ENCODE measurements at places on chromosomes 1 and 21.

DNA sequence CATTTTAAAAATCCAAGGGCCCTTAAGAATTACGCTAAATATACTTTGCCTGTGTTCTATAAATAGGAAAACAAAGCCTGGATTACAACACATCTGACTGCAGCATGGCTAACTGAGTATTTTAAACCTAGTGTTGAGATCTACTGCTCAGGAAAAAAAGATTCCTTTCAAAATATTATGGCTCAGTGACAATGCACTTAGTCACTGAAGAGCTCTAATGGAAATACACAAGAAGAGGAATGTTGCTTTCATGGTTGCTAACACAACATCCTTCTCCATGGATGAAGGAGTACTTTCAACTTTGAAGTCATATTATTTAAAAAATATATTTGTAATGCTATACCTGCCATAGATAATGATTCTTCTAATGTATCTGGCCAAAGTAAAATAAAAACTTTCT is 248.3 kb upstream of the NEGR1 start:
- no peak for DNase-seq

GRCh38 chr21:35991131-35991530 is 69.2 kb downstream of the SETD4 start:
- no peak for DNase-seq

DNA sequence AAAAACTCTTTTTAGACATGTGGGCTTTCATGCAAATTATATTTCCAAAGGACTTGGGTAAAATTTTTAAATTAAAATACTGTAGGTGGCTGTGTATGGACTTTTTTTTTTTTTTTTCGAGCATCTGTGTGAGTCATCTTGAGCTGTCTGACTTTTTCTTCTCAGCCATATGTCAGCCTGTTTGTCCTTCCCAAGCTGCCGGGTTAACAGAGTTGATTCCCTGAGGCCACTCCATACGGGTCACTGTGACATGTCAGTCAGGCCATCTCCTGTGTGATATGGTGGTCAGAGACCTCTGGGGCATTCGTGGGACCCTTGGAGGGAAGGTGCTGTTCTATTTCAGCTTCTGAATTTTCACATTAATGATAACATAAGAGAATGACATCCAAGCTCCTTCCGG is 148.3 kb downstream of the KCNJ6 start:
- no peak for DNase-seq

DNA sequence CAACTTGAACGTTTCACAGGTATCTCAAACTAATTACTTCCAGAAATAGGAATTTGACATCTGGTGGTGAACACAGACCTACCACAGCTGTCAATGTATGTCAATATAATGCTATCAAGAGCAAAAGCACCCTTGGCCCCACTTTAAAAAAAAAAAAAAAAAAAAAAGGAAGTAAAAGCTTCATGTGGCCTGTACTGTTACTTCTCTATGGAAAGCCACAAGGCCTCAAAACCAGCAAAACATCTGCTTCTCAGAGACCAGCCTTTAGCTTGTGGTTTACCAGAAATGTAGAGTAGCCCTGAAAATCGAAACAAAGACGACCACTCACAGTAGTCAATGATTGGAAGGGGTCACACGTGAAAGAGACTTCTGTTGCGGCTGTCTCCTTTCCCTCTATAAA is 109.6 kb downstream of the SLC45A1 start:
- peak; percentile 85 for DNase-seq

DNA sequence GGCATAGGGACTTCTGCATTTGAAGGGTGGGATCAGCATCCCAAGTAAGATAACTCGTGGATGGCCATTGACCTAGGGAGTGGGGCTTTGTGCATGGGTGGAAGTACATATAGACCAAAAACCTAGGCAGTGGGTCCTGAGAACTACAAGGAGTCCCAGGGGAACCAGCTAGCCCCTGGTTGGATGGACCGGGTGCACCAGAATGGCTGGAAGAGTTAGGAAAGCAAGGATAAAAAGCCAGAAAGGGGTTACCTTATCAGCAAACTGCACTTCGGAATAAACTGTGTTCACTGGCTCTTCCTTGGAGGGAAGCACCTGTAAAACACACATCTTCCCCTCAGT is 26.6 kb upstream of the SLAMF6 start:
- no peak for DNase-seq

DNA sequence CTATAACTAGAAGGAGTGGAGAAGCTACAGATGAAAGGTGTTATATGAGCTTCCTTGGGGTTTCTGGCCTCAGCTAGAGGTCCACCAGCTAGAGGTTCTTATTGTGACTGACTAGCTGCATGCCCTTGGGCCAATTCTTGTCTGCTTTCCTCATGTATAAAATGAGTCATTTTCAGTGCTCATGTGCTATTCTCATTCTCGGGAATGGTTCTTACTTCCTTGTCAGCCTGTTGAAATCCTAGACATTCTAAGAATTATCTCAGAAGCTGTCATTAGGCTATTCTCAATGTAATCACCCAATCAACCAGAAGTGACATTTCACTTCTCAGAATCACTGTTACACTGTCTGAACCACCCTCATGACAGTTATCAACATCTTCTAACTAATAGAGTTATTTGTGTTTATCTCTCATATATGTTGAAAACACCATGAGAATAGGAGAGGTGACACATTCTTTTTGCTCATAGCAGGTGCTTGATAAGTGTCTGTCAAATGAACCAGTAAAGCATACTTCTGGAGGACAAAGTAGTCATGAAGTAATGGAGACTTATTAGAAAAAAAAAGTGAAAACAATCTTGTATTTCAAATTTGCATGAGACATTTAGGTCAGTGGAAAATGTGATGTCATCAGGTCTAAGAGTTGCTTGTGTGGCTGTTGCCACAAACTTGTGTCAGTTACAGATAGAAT is 122.8 kb upstream of the IVNS1ABP start:
- peak; percentile 25 for DNase-seq

DNA sequence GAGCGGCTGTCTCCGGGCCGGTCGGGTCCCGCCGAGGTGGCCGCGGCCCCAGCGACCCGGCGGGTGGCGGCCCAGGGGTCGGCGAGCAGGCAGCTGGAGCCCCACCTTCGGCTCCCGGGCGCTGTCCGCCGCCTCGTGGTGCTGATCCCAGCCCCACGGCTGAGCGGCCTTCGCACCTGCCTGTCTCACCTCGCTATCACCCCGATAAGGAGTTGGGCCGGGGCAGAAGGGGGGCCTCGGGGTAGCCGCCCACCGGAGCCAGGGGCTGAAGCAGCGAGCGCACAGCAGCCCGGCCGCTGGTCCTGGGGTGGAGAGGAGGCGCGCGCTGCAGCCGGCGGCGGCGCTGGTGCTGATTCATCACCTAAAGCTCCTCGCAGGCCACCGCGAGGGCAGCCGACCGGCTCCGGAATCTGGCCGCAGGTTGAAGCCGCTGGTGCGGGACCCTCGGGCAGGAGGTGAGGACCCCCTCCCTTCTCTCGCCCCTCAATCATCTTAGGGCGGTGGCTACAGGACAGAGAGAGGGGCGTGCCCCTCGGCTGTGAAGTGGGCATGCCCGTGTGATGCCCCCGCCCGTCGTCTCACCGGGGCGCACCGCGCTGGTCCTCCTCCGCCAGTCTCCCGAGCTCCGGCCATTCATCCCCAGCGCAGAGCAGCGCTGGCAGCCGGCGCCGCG is 575 bp downstream of the TRIM67 start:
- DNase-seq, result peak; percentile 22

- no peak for DNase-seq
Measured at GRCh38 chr1:6239950-6240768, 3.8 kb upstream of the HES3 start.

DNA sequence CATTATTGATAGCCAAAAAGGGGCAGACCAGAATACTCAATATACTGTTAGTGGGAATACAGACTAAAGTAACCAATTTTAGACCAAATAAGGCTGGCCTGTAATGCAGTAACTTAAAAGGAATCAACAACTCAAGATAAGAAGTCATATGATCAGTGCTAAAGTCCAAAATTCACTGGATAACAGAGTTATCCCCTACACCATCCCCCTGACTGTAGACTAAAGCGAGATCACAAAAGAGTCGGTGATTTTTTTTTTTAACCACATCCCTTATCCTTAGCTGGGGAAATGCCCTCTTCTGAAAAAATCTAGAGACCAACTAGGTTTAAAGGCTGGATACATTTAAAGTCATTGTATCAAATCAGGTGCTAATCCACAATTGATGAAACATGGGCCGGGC is 7.7 kb downstream of the UBR4 start:
- no peak for DNase-seq

GRCh38 chr1:160711602-160712311 is at the start of gene CD48:
Gene CD48 (minus strand): TSS chr1:160711822. CDS start chr1:160711763, 59 bp downstream.
- peak; percentile 69 for DNase-seq

GRCh38 chr1:96487971-96488370 is 233.6 kb upstream of the PTBP2 start:
- no peak for DNase-seq

- DNase-seq, result no peak
Measured at GRCh38 chr1:21537932-21538630, 28.9 kb downstream of the ALPL start.

GRCh38 chr1:43303471-43304313 is 2.9 kb downstream of the TIE1 start:
- no peak for DNase-seq

- DNase-seq, result no peak
Measured at GRCh38 chr1:21894034-21894881, 42.9 kb downstream of the HSPG2 start.

DNA sequence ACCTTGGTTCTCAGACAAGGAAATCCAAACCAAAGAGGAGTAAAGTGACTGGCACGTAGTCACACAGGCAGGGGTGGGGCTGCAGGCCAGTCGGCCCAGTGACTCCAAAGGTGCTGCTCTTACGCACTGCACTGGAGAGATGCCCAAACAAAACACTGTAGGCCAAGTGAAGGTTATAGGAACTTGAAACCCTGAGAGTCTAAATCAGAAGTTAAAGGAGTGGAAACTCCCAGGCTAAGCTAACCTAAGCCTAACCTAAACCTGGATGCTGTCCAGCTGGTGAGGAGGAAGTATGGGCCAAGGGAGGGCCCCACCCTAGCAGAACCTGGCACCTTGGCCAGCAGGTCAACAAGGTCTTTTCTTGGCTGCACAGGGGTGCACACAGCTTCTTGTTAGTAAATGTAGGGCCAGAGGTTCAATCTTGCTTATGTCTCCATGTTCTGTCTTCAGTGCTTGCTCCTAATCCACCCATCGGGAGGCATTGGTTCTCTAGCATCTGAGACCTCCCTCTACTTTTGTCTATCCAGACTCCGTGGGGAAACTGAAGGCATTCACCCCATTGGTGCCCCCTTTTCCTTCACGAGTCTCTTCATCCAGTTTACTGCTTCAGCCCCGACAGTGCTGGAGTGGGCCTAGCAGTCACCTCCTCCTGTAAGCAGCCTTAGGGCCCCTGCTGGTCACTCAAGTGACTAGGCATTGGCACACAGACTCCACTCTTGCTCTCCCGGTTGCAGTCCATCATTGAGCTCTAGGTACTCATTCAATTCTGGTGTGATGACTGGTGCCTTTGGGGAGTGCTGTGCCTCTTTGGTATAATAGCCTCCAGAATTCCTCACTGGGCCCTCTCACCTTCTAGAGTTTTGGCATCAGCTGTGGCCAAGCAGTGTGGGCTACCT is 12.9 kb upstream of the TMEM125 start:
- DNase-seq, result no peak

DNA sequence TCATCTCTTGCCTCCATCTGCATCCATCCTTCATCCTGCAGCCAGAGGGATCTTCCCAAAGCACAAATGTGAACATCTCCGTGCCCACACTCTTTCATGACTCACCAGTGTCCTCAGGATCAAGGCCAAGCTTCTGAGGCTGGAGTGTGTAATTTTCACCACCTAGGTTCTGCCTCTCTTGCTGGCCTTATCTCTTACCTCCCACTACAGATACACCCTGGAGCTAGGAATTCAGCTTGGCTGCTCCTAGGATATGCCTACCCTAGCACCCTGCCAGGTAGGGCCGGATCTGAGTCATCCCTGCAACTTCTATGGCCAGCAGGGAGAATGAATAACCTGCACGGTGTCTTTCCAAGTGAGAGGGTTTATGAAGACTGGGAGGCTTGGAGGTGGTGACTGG is 208.7 kb upstream of the CSF3R start:
- DNase-seq, result no peak

DNA sequence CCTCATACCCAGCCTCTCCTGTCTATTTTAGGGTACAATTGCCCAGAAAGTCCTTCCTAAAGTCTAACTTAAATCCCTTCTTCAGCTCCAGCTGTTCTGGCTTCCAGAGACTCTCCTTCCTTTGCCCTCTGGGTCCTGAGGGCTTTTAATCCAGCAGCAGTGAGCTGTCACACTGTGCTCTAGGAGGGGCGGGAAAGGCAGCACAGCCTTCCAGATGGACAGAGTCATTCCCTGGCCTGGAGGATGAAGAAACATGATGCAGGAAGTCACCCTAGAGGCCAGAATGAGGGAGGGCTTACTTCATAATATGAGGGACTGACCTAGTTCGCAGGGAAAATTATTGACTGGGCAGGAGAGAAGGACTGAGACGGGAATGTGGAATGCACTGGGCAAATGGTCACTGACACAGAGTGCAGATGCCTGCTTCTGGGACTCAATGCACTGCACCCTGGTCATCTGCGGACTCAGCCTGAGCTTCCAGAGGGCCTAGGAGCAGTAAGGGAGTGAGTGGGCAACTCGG is 1.3 kb downstream of the SH2D2A start:
- no peak for DNase-seq

DNA sequence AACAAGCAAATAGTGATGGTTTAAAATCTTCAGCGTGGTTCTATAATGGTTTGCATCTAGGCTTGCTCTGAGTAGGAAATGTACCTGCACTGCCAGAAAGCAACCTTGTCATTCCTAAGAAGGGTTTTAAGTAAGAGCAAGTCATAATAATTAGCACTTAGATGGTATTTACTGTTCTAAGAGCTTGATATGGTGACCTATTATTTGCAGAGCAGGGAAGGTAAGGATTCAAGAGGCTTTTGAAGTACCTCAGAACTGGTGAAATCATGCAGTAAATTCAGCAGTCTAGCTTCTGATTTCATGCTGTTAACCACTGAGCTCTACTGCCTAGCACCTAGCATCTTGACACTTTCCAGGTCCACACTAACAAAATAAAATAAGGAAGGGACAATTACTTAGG is 23.7 kb downstream of the ATP1A1 start:
- no peak for DNase-seq

DNA sequence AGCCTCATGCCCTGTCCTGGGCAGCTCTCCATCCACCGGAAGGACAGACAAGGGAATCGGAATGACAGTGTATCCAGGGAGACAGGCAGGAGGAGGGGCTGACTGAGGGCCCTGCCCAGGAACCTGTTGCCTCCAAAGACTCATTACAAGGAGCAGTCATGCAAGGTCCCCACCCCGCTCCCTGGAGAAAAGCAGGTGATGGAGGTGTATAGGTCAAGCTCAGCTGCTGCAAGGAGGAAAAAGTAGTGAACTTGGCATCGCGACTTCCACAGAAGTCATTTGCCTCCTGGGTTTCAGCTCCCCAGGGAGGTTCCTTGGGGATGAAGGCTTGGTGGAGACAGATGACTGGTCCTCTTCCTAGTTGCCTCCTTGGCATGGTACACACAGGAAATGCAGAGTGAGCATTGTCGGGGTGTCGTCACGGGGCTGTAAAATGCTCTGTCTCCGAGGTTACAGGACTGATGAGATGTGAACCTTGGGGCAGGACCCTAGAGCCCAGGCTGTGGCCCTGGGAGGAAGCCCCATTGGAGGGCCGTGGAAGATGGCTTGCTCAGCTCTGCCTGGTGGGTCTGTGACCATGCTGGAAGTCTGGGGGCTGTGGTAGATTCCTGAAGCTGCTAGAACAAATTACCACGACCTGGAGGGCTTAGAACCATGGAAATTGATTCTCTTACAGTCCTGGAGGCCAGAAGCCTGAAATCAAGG is 219.6 kb upstream of the C1orf174 start:
- DNase-seq, result no peak
